ENCODE measurements at places on chromosomes 6 and 20.
A peak's percentile ranks its signal among the peaks of the same experiment; 100 is the strongest.

GRCh38 chr6:119193707-119194106 is 115.2 kb upstream of the FAM184A start:
- no peak for DNase-seq

GRCh38 chr6:49530141-49530776 is 20.2 kb upstream of the C6orf141 start:
- no peak for DNase-seq

DNA sequence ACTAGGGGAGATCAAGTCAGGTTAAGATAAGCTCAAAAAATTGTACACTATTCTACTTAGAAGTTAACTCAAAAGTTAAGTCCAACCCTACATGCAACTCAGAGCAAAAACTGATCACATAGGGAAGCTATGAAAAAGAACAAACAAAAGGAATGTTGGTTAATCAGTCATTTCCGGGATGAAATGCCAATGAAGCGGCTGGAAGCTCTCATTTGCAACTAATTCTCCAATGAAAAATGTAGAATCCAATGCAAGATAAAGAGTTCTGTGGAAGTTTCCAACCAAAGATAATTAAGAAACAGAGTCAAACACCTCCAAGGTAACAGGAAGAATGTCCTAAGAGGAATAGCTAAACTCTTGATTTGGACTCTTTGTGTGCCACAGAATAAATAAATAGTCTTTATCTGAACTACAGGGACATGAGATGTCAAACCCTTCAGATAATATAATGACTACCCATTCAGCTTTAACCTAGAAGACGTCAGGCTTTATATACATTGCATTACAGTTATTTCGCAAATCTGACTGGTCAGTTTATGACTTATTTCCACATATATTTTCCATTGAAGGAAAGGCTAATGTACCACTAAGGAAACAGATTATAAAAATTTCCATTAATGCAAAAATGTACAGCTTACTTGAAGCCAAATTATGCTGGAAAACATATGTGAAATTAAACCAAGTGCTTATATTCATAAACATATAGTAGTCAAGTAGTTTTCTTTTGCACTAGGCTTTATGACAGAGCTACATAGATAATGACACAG is 48.0 kb upstream of the DST start:
- no peak for DNase-seq

- peak; percentile 12 for DNase-seq
Observed at GRCh38 chr6:28281288-28282064, at the start of gene PGBD1. TSS of gene PGBD1 (plus strand) at chr6:28281572. CDS start at chr6:28283814, 2,242 bp downstream.

DNA sequence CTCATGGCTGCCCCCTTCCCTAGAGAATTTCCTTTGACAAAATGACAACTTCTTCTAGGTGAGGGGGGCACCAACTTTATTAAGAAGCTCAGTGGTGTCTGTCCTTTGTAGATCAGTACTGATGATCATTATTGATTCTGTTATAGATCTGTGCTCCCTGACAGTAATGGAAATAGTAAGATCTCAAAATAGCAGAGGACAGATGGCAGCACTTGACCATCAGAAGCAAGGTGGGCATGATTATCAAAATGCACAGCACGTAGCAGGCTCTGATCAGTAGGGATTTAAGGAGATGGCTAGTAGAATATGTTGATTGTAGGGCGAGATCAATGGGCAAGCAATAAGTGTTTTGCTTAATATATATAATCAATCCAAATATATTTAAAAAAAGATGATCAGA is 208.6 kb upstream of the HDDC2 start:
- no peak for DNase-seq

GRCh38 chr6:142518126-142518525 is 216.3 kb downstream of the ADGRG6 start:
- DNase-seq, result no peak

GRCh38 chr6:137910843-137911456 is 43.9 kb downstream of the TNFAIP3 start:
- DNase-seq, result no peak

DNA sequence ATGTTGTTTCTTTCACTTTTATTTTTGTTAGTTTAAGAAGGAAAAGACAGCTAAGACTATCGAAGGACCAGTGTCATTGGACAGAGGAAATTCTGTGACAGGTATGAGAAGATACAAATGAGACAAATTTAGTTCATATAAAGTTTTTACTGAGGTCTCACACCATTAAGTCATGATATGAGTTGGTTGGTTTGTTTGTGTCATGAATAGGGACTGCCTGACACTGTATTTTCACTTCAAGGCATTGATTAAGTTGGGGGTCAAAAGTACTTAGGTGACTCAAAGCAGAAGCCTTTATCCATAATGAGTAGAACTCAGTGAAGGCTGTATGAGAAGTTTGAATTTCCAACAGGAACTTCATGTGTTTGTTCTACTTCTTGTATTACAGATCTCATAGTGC is 21.3 kb upstream of the HIVEP2 start:
- DNase-seq, result no peak

DNA sequence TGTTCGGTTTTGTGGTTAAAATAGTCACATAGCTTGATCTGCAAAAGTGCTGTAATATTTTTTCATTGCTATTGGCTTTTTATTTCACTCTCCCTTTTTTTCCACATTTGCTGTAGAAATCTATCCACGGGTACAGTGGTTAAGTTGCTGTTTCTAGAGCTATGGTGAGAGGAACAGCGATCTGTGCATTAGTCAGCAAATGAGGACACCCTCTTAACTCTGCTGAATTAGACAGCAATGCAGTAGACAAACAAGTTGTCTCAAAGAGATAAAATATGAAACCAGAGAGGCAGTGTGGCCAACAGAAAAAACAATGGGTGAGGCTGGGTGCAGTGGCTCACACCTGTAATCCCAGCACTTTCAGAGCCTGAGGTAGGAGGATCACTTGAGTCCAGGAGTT is 17.6 kb upstream of the SYNJ2 start:
- DNase-seq, result no peak

DNA sequence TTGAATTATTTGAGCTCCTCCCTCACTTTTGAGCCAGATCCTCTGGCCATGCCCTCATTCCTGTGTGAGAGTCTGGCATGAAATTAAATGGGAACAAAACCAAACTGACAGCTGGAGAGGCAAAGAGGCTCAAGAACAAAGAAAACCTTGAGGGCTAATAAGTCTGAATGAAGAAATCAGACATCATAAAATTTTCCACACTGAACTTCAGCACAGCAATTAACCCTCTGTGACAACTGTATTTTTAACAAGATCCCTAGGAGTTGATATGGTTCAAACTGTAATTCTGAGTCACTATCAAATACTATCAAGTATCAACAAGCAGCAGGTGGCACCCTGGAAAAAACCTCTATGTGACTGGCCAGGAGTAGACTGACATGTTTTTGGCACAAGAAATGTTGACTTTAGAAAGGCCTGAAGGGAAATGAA is 109.4 kb upstream of the EMILIN3 start:
- DNase-seq, result no peak

GRCh38 chr6:33419580-33420490 is at the start of gene SYNGAP1:
TSS of gene SYNGAP1 (plus strand) at chr6:33420065. CDS start at chr6:33420265, 200 bp downstream.
- peak; percentile 42 for DNase-seq

GRCh38 chr20:48933017-48933766 is 11.7 kb downstream of the ARFGEF2 start:
- no peak for DNase-seq

DNA sequence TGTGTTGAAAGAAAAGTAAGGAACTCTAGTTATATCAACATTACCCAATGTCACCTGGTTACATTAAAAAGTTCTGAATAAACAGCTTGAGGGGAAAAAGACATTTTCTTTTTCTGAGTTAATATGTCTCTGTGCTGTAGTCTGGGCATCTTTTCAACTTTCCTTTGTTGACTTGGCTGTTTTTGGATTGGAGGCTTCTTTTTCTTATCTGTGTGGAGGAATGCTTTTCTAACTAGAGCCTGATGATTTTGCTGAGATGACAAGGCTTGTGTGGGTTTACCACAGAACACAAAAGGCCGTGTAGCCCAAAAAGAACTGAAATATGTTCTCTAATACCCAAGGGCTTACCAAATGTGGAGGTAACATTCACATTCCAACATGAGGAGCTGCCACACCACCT is 161.8 kb downstream of the KCNQ5 start:
- DNase-seq, result no peak

DNA sequence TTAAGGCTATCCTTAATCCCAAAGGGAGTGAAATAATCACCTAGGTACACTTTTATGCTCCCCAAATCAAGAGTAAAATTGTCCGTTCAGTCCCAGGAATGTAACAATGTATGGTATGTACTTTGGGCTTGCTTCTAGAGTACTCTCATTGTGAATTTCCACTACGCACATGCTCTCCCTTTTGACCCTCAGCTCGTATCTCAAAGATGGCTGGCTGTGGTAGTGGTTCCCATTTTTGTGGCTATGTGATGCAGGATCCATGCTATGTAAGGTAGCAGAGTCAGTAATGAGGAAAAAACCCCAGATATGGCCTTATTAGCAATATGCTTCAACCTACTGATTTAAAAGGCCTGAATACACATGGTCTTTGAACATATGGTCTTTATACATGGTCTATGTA is 133.7 kb downstream of the DST start:
- DNase-seq, result no peak

- no peak for DNase-seq
Observed at GRCh38 chr20:34945315-34946077, 10.1 kb downstream of the GSS start.

GRCh38 chr20:23120936-23121750 is 35.0 kb upstream of the CD93 start:
- no peak for DNase-seq

DNA sequence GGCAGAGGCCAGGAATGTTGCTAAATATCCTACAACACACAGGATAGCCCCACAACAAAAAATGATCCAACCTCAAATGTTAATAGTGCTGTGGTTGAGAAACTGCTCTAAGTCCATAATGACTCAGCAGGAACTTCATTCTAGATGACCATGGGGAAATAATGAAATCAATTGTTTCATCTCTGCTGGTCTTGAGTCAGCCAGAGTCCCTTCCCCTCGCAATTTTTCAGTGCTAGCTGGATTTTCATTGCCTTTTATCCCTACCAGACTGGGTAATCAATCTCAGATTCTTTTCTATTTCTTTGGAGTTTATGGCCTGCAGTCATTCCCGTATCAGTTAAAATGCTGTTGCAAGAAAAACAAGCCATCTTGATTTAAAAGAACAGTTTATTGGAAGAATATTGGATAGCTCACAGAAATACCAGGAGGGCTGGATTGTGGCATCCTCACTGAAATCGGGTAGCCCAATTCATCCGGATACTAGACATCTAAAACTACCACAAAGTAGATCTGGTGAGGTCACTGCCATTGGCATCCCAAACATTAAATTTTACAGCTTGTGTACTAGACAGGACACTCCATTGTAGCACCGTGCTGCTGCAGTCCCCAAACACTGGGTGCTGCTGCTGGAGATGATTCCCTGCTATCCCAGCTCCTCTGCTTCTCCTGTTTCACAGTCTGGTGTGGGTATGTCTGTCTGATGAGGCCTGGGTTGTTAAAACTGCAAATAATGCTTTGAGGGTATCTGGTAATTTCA is 30.3 kb upstream of the POPDC3 start:
- DNase-seq, result no peak

DNA sequence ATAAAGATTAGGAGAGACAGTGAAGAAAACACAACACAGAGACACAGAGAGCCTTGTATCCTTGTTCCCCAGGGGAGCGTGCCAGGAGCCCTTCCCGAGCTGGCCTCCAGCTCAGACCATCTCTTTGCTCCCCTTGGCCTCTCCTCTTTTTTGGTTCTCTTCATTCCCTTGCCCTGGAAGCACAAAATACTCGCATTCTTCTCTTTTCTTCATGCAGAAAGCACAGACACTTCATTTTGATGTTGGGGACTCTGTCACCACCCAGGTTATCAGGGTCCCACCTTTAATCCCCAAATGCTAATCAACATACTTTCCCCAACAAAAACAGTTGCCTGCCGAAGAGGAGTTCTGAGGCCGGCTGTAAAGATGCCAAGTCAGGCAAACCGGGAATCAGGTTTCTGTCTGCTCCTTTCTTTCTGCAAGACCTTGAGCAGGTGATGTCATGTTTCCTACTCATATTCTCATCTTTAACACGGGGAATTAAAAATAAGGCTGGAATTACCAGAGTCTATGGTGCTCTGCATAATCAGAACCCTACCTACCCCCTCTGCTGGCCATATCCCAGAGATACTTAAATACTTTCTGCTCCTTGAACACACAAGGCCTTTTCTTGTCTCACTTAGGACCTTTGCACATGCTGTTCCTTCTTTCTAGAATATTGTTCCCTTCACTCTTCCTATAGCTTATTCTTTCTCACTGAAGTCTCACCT is 21.7 kb downstream of the TGM6 start:
- no peak for DNase-seq

DNA sequence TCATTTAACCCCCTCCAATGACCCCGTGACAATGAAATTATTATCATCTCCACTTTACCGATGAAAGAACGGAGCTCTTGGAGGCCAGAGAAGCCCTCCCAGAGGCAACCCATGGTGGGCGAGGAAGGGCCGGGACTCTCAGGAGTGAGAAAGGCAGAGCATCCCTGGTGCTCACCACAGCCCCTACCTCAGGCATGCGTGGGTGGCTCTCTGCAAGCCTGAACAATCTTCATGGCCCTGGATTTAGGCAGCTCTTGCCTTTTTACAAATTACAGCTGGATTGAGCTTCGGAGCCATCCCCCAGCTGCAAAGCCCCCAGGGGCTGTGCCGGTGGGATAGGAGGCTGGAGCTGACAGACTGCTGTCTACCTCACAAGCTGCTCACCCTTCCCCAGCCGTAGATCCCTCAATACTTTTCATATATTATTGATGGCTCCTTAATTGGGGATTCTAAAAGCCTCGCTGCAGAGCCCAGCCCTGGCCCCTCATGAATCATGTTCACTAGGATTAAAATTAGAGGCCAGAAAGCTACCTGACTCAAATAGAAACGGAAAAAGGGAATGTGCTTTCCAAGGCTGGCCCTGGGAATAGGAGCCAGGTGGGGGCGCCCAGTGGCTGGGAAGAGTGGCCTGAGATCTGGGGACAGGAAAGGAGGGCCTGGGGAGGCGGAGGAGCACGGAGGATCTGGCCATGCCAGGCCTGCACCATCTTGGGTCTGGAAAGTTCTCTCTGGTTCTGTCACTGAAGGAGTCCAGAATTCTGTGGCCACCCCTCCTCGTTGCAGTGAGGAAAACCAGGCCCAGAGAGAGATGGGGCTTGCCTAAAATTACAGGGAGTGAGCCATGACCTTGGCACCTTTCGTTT is 29.1 kb downstream of the CPNE5 start:
- no peak for DNase-seq

- no peak for DNase-seq
Observed at GRCh38 chr6:63844287-63844686, 208.7 kb downstream of the PHF3 start.

GRCh38 chr6:90466154-90466940 is 120.5 kb downstream of the MAP3K7 start:
- DNase-seq, result no peak

DNA sequence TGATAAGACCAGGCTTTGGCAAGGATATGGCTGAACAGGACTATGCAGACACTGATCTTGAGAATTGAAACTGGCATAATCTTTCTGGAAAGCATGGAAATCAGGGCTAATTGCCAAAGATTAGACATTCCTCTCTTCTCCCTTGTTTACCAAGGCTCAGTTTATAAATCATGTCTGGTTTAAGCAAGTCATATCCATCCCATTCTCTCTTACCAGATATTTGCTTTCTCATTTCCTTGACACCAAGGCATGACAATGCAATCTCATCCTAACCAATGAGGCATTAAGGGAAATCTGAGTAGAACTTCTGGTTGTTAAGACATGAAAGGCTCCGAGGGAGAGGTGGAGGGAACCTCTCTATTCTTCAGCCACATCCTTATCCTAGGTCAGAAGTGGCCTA is 110.3 kb upstream of the CEP85L start:
- no peak for DNase-seq

- no peak for DNase-seq
Observed at GRCh38 chr20:45088247-45088646, 12.7 kb downstream of the KCNS1 start.
